ENCODE measurements at places on chromosomes 7 and 10. TPM values are rescaled to one million over a fixed set of nuclear protein-coding genes. Genes with fewer than 3 reads are reported as not detected.

MMP21 gene
- polyA plus RNA-seq, result 0.24 TPM

TAS2R4 gene
- polyA plus RNA-seq, result 1.2 TPM

SVIL gene
- 43.2 TPM for polyA plus RNA-seq

CXCL12 gene
- 489 TPM for polyA plus RNA-seq

DNA sequence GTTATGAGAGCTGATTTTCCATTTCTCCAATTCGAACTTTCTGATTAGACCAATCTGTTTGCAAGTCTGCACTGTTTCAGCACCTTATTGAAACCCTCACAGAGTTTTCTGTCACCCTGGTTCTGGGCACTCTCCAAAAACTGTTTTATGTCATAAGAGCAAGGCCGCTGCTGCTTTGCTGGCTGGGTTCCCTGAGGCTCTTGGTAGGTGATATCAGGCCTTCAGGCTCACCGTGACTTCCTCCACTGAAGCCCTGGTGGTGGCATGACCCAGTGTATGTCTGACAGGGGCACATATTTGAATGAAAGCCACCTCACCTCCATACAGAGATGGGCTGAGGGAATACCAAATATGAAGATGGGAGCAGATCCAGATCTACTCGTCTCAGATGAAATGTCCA lies 8.3 kb downstream of the RABGEF1 start:
- DNase-seq, result no peak

DNA sequence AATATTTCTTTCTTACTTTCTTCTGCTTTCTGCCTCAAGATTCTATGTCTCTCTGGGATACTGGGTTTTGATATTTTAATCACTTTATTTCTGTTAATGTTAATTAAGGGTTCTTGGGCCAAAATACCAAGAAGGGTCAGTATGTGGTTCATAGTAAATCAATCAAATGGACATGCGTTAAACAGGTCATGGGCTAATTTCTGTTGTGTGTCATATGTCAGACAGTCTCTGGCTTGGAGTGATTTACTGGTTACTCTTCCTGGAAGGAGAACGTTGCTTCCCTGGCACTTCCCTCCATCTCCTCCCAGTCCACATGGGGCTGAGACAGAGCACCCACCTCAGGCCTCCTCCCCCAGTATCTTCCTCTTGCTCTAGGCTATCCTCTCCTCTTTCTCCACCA lies 489.1 kb downstream of the SUGCT start:
- DNase-seq, result no peak

DNA sequence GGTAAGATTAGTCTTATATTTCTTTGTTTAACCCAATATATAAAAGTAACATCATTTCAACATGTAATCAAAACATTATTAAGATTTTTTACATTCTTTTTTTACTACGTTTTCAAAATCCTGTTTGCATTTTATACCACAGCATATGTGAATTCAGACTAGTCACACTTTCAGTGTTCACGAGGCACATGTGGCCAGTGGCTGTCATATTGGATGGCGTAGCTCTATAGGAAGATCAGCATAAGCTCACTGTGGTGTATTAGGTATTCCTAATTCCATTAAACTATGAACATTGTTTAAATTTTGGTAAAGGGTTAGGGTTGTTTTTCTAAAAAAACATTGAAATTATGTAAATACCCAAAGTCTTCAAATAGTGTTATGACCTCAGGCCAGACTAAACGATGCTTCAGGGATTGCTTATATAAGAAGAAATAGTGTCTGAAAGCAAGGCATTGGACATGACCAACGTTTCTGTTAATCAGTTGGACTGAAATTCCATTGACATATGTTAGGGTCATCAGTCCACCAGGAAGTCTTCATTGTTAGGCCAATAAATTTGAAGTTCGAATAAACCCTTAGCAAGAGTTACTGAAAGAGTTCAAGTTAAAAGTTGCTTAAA lies 97.0 kb downstream of the BICC1 start:
- DNase-seq, result no peak

DNA sequence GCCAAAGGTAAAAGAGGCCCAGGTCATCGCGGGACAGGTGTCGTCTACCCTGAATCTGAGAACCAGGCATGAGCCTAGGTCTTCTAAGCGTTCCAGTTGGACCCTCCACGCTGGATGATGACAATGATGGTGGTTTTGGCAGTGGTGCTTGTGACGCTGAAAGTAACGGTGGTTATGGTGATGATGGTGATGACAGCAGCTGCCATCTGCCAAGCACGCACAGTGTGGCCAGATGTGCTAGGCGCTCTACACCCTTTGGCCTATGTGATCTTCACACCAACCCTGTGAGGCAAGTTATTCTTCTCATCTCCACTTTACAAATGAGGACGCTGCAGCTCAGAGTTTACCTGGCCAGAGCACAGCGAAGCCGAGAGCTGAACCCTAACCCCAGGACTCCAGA lies 93.9 kb downstream of the FAM53B start:
- no peak for DNase-seq

GRCh38 chr7:55497521-55497920 lies 74.8 kb downstream of the VOPP1 start:
- DNase-seq, result no peak

DNA sequence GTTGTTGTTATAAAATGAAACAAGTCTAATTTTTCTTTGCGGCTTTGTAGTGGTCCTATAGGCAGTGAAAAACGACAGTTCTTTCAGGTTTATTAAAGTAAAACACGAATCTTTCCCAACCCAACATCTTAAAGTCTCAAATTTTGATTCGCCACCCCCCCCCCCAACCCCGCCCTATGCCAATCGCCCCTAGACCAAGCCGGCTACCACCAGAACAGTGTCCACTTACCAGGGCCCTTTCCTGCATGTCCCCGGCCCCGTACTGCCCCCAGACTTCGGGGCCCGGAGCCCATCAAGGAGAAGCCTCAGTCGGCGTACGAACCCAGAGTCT lies 335 bp upstream of the CHCHD1 start:
- DNase-seq, result no peak

DNA sequence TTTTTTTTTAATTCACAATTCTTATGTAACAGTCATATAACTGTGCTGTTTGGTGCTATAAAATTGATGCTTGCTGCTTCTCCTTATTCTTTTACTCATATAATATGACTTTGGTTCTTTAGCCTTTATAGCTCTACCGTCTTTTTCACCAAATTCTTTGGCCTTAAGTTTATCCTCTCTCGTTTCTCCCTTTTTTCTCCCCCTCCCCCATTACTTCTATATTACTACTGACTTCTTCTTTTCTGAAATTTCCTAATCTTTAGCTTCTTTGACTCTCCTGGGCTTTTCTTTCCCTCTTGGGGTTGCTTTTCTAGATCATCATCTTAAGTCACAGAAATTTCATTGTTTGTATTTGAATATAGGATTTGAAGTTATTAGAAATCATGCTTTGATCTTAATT lies 3.8 kb downstream of the BCCIP start:
- no peak for DNase-seq

All from left renal pelvis (tissue), 4 donors.